ENCODE measurements at places on chromosomes 3 and 15.

- no peak for DNase-seq
These were observed 22.9 kb downstream of the EXOG start for GRCh38 chr3:38519000-38519399.

DNA sequence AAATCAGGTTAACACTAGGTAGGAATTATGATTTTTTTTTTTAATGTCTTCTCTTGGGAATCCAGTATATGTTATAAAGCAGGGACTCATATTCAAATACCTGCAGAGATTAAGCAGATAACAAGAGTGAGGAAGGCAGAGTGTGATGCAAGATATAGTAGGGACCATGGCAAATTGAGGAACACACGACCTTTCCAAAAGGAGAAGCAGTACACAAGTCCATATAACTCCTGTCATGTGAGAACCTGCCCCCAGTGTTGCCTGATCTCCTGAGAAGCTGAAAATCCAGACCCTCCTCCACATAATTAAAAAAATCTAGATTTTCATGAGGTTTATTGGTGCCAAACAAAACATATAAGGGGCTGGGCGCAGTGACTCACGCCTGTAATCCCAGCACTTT lies 3.6 kb downstream of the RFC4 start:
- DNase-seq = no peak

DNA sequence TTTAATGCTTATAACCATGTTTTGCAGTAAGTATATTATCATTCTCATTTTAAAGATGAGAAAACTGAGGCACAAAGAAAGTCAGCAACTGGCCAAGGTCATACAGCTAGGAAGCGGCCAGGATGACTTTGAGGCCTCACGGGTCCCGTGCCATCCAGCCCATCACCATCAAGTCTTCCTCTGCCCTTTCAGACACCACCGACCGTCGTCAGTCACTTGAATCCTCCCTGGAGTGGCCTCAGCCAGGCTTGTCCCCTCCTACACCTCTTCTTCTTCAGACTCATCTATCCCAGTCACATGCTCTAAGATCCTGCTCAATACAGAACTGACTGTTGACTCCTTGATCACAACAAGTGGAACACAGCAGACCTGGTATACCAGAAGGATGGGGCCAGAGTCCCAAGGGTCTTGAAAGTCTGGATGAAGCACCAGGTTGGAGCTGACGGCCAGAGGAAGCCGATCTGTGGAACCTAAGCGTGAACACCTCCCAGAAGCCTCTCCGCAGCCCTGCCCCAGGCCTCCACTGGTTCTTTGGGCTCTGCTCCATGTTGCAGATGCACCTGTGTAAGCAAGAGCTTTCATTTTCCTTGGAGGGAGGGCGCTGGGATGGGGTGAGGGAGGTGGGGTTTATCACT lies 22.1 kb downstream of the ITGA11 start:
- no peak for DNase-seq

GRCh38 chr3:77267589-77267988 lies 227.7 kb downstream of the ROBO2 start:
- DNase-seq = no peak

DNA sequence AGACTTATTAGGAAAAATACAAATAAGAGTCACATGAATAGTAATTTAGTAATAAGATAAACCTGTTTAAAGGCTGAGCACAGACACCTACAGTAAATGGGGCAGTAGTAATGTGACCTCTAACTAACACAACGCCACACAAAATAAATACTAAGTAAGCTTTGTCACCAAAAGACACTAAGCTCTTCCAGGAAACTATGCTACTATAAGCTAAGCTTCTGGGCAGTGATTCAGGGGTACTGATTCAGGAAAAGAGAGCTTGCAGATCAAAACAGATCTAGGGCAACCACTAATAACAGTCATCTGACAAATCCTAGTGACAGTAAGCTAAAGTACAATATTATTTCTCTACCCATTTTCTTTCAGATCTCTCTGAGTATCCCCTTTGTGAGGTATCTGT lies 68.8 kb downstream of the PLOD2 start:
- DNase-seq = no peak

DNA sequence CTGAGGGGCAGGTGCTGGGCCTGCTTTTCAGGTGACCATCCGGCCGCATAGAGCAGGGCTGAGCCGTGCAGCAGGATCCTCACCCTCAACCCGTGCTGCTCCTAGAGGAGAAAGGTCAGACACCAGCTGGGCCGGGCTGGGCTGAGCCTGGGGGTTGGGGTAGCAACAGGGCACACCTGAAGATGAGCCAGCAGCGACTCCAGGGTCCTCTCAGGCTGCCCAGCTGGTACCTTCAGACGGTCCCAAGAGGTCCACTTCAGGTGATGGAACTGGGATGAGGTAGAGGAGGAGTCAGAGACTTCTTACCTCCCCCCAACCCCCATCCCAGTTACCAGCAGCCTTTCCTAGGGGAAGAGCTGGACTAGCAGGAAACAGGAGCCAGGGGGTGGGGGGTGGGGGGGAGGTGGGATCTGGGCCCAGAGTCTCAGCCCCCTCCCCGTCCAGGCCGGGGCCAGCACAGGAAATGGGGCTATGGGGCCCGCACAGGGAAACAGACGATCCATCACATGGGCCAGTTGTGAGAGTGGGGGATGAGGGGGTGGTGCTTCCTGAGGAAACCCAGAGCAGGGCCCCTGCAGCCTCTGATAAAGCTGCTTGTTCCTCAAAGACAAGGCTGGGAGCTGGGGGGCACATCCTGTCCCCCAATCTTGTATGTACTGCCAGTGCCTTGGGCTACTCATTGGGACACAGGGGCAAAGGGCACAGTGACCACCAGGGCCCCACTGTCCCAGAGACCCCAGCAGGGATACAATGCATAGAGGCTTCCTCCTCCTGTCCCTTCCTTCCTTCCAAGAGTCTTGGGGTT lies 3.0 kb downstream of the INKA1 start:
- no peak for DNase-seq

DNA sequence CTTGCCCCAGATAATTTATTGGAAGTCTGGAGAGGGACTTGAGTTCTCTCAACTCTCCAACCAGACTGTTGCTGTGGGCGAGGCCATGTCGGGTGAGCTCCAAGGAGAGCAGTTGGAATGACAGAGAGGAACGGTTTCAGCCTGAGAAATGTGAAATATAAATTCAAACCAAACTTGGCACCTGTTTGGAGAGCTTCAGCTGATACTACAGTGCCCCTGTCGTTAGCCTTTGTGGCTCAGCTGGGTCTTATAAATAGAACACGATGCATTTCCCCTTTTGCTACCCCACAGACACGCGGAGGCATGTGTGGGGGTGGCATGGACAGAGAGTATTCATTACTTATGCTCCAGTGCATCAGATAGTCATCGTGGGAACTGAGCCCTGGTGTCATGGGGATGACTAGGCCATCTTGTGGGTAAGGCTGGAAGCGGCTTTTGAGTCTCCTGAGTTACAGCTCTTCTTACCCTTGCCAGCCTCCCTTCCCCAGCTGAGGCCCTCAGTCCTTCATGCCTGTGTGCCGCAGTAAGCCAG lies 15.6 kb downstream of the SMAD3 start:
- DNase-seq = no peak

DNA sequence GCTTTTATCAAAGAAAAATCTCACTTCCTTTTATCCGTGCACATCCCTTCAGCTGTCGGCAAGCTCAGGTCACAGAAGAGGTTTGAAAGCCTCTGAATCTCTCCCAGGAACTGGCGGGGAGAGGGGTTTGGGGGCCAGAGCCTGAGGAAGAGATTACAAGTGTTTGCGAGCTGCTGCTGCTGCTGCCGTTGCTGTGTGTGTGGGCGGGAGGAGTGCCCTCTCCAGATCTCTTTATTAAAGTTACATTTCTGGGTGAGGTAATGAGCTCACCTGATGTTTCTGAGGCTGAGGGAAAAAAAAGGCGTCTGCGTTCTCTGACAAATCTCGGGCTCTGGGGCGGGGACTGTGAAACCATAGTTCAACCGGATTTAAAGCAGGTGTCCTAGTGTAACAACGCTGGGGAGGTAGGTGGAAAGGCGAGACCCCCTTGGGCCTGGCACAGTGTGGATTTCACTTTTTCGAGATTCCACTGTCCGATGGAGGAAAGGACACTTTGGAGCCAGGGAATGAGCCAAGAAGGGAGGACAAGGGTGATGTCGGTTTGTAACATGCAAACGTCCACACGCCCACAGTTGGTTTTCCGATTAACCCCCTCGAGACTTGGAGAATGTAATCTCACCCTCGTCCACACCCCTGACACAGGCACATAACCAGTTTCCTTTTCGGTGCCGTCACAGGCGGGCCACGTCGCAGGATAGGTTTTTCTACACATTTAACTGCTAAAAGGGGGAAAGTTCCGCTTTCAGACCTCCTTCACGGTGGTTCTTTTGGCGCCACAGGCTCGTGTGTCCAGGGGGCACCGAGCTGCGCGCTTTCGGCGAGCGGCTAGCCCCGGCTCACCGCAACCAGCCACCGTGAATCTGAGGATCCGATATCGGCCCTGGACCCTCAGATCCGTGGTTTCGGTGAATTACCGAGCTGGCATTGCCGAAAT lies 2.1 kb downstream of the ALCAM start:
- DNase-seq = peak; percentile 31

DNA sequence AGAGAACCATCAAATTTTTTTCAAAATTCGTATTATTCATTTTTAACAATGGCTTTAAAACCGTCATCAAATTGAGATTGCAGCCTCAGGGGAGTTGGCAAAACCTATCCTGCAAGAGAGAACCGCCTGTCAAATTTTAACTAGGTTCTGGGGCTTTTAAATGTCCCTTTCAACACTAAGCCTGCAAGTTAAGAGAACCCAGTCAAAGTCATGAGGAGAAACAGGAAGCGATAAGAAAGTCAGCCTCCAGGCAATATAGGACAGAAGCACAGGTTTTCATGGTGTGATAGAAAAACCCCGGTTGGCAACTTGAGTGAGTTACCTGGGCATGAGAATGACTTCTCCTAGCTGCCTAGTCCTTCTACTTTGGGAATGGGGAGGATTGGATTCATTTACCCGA lies 59.8 kb downstream of the CPNE4 start:
- no peak for DNase-seq

DNA sequence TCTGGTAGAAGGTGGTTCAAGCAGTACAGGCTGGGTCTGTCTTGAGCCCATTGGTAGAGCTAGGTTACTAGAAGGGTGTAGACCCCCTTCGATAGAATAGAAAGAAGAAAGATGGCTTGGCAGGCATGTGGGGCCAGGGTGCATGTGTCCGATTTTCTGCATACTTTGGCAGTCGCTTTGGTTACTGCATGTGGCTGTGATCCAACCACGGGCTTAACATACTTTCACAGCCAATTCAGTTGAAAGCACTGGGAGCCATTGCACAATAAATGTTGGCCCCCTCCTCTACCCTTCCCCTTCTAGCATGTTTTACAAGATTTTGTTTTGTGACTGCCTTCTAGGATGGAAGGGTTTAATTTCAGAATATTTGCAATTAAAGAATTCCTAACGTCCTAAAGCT lies 7.2 kb downstream of the ARID3B start:
- DNase-seq = no peak

- no peak for DNase-seq
These were observed 86.7 kb downstream of the TBC1D5 start for GRCh38 chr3:17655743-17656142.

- DNase-seq = no peak
These were observed 83.5 kb upstream of the LIPC start for GRCh38 chr15:58348095-58348812.

DNA sequence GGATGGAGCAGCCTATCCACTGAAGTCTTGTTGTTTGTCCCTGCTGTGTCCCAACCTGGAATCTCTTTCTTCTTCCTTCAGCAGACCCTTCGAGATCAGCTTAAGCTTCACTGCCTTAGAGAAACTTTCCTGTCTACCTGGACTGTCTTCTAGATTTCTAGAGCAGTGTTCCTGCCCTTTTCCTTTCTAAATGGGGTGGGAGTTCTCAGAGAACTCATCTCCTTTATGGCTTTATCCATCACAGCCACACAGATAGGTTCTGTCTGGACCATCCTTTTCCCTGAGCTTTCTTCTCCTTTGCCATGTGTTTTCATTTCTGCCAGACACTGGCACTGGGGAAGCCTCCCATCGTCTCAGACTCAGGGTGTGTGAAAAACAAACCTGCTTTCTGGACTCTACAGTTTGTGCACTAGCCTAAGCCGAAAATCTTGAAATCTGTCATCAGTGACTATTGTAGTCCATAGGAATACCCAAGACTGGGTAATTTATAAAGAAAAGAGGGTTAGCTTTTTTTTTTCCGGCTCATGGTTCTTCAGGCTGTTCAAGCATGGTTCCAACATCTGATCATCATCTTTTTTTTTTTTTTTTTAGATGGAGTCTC lies 177.5 kb downstream of the PGPEP1L start:
- no peak for DNase-seq

- DNase-seq = no peak
These were observed 27.8 kb downstream of the WNT7A start for GRCh38 chr3:13851997-13852637.

DNA sequence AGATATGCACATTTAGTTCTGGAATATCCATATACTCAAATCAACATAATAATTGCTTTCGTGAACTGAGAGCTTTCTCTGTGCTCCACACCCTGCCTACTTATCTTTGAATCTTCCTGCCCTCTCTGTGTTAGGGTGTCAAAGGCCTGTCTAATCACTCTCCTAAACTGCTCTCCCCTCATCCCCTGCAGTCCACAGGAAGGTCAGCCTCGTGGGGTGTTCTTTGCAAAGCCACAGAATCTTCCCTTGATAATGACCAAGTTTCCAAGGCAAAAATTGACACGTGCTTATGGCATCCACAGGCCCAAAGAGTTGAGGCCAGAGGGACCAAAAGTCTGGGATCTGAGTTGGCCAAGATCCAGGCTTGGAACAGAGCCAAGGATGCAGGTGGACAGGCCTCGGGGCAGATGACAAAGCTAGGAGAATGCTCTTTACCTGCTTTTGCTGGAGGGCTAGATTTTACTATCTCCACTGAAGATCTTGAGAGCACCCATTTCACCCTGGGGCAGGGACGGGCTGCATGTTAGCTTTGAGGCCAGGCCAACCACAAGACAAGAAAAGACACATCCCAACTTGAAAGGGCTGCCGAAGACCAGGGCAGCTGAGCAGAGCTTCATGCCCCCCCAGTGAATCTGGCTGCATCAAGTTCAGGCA lies 20.4 kb downstream of the BHLHE40 start:
- DNase-seq = no peak

GRCh38 chr3:34066999-34067398 lies 268.6 kb downstream of the PDCD6IP start:
- no peak for DNase-seq

DNA sequence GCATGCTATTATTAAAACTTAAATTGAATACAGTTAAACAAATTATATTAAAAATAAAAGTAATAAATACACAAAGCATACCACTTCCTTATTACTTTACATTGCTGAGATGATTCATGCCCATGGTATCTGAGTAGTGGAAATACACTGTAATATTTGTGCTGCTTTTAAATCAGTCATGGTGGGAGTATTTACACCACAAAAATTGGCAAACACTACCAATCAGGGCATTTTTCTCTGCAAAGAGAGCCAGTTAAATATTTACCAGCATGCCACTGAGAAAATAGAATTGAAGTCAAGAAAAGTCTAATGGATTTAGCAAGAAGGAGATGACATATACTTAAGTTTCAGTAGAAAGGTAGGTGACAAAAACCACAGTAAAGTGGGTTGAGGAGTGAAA lies 19.6 kb downstream of the PPARG start:
- DNase-seq = no peak

DNA sequence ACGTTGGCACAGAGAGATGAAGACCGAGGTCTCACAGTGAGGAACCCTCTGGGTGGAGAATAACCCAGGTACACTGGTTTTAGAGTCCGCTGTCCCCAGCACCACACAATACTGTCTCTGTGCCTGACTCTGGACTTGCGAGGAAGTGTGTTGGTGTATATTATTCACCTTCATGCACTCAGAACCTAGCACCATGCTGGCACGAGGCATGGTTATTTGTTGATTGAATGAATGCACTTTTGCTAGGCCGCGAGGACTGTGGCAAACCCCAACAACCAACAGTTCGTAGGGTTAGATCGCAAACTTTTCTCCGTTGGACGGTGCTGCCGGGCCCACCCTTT lies 484 bp upstream of the C3orf52 start:
- DNase-seq = no peak
